ENCODE measurements at places on chromosomes 4 and X.
A peak's percentile ranks its signal among the peaks of the same experiment; 100 is the strongest.

- DNase-seq = no peak
Observed at GRCh38 chr4:17332478-17332877, 179.4 kb downstream of the QDPR start.

GRCh38 chr4:2073808-2074481, 14.8 kb downstream of the NAT8L start:
- no peak for DNase-seq

DNA sequence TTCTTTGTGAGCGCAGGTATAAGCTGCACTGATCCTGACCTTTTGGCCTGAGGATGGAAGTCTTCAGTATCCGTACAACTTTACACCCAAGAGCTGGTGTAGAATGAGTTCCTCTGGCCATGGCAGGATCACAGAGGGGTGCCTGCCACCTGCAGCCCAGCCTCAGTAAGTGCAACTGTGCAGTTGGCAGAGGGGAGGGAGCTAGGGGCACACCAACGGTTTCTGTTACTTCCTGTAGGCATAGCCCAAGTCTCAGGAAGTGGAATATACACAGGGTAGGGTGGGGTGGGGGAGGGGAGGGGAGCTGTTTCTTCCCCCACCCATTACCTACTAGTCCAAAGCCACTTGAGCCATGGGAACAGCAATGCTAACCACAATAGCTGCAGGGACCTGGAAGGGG, 85.4 kb upstream of the GBA3 start:
- DNase-seq = no peak

DNA sequence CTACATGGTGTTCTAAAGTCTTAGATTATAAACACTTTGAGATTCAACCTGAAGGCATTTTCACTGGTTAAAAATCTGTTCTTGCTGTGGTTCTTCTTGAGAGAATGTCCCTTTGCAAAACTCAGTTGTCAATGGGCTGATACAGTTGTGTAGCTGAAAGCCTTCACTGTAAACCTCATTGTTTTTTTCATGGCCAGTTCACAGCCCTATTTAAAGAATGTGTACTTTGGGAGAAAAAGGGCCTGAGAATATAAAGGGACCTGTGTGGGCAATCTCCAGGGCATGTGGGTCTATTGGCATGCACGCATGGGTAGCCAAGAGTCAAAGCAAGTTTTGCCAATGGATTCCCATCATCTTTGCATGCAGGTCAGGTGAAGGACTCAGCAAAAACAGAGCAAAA, 7.8 kb upstream of the MAP7D3 start:
- DNase-seq = no peak

- no peak for DNase-seq
Observed at GRCh38 chr4:3223956-3224748, 24.8 kb upstream of the MSANTD1 start.

- DNase-seq = no peak
Observed at GRCh38 chr4:66572949-66573348, 902.7 kb upstream of the EPHA5 start.

GRCh38 chr4:22736912-22737311, 44.2 kb downstream of the GBA3 start:
- no peak for DNase-seq

DNA sequence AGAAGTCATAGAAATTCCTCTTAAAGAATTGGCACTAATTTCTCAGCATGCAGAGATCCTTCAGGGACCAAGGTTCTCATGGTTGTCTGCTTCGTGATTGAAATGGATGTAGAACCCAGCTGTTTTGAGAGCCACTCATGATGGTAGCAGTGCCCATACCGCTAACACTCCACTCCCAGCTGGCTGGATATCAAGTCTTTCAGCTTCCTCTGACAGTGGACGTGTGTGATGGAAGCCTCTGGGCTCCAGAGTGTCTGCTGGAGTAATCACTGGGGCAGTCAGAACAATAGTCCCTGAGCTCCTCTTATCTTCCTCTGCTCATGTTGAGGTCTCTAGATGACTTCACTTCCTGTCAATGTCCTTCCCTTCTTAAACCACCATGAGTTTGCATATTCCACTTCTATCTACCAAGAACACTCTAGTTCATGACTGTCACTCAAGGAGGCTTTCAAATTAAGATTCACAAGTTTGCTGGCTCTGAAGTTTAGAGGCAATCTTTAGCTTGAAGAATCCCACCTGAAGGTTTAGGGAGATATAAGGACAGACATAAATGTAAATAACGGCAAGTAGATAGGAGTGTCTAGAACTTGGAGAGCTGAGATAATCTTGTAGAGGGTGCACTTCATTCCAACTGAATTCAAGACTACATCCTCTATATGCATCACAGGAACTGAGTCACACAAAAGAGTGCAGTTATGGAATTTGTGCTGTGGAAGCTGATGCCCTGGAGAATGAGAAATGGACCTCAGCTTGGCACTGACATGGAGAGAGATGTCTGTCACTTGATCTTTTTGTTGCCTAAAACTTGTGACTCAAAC, 64.5 kb upstream of the WDR1 start:
- peak; percentile 17 for DNase-seq

GRCh38 chrX:133911825-133912495, 73.4 kb downstream of the GPC3 start:
- no peak for DNase-seq

DNA sequence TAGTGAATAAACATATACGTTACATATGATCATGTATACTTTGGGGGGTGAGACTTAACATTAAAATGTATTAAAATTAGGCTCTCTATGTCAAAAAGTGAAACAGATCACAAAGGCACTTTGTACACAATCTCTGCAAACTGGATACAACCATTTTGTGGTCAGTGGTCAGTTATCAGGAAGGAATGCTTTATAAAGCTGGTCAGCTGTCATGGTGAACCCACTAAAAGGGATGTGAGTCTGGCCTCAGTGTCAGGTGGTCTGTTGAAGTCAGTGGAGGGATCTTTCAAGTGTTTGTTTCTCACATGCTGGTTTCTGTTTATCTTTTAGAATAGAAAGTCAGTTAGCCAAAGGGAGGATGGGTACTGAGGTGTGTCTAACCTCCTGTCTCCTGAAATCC, 875.5 kb upstream of the INTU start:
- DNase-seq = no peak

GRCh38 chrX:30364229-30364628, 55.0 kb upstream of the NR0B1 start:
- DNase-seq = no peak

GRCh38 chr4:120071192-120071795, 4.6 kb upstream of the MAD2L1 start:
- DNase-seq = no peak

DNA sequence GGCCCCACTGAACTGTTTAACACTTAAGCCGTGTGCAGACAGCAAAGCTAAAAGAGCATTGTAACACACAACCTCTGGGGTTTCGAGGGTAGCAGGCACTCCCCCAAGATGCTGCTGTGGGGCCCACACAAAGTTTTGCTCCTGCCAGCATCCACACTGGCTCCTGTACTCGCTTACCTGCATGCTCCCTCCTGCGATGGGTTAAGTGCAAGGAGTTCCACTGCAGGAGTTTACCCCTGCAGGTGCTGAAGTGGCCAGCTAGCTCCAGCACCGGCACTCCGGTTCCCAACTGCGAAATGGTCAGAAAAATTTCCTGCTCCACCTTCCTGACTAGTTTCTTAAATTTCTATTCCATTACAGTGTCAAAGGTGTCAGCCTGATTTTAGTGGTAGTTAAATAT, 443.5 kb downstream of the PCDH10 start:
- DNase-seq = no peak

GRCh38 chr4:131093303-131093702, 1997.4 kb downstream of the C4orf33 start:
- no peak for DNase-seq

DNA sequence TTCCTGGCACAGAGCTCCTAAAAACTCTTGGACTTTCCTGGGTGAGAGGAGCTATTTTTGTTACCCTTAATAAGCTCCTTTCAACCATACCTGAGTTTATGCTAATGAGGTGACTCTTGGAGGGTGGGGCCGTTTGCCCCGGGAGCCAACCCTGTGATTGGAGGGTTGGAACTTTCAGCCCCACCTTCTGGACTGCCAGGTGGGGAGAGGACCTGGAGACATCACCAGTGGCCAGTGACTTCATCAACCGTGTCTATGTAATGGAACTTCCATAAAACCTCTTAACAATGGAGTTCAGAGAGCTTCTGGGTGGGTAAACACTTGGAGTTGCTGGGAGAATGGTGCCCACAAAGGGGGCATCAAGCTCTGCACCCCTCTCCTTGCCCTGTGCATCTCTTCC, 17.9 kb upstream of the ENPP6 start:
- no peak for DNase-seq

GRCh38 chrX:46636223-46636622, 62.7 kb downstream of the CHST7 start:
- DNase-seq = no peak

- DNase-seq = no peak
Observed at GRCh38 chrX:64977830-64978229, 1.6 kb upstream of the ZC4H2 start.

DNA sequence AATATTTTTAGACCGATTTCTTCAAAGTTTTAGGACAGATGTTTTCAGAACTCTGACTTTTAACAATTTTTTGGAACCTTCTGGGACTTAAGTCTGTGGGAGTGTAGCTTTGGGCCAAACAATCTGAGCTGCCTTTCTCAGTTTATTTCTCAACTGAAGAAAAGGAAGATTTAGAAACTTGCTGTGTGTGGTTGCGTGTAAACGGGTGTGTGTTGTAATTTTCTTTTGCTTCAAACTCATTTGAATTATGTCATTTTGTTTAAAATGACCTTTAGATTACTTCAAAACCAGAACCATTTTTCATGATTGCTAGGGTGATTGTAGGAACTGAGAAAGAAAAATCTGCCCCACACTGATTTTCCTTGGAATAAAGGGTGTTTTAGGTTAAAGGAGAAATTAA, 577.7 kb upstream of the GALNTL6 start:
- no peak for DNase-seq

- no peak for DNase-seq
Observed at GRCh38 chr4:163201358-163201757, 34.7 kb upstream of the NAF1 start.

DNA sequence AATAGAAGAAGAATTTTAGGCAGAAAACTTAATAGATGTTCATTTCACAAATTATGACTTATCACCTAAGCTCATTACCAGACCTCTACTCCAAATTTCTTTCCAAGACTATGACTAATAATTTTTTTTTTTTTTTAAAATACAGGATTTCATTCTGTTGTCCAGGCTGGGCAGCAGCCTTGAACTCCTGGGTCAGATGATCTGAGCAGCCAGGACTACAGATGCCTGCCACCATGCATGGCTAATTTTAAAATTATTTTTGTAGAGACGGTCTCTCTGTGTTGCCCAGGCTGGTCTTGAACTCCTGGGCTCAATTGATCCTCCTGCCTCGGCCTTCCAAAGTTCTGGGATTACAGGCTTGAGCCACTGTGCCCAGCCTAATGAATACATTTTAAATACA, 119.2 kb downstream of the ARHGAP10 start:
- no peak for DNase-seq

DNA sequence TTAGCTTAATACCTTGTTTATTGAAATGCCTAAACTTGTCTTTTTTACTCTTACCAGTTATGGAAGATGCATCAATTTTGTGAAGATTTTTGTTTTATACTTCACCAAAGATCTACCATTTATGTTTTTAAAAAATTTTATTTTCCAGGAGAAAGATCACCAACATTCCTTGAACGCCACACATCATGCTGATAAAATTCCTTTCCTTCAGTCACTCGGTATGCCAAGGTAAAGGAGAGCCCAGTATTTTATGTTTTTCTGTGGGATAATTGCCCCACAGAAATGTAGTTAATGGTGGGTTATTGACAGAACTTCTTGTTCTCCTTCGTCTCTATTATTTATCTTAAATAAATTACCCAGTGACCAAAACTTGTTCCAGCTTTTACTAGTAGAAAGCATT, 217.0 kb downstream of the GC start:
- no peak for DNase-seq

GRCh38 chrX:21973321-21974010, 33.0 kb downstream of the SMS start:
- no peak for DNase-seq

GRCh38 chrX:148459343-148459742, 41.1 kb upstream of the AFF2 start:
- no peak for DNase-seq

- peak; percentile 18 for DNase-seq
Observed at GRCh38 chr4:103498161-103499070, 221.4 kb downstream of the TACR3 start.

- no peak for DNase-seq
Observed at GRCh38 chr4:171644430-171645057, 168.7 kb upstream of the GALNTL6 start.

GRCh38 chrX:120790118-120790517, 85.5 kb downstream of the CT47B1 start:
- peak; percentile 10 for DNase-seq

GRCh38 chr4:46211406-46211805, 87.6 kb upstream of the GABRG1 start:
- DNase-seq = no peak

GRCh38 chrX:1249101-1249887, 19.3 kb upstream of the CSF2RA start:
- DNase-seq = no peak

DNA sequence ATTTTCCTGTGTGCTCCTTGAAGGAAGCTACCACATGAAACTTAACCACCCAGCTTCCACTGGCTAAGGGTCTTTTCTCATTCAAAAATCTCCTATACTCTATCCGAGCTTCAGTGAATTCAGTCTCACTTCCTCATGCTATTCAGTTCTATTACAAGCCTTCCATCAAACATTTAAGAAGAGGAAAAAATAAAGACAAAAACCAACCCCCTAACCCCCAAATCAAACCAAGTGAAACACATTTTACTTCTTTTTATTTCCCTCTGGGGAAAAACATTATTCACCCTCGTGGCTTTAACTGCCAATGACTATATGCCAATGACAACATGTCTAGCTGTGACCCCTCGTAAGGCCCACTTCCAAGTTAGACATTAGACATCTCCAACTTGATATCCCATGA, 16.2 kb upstream of the WDR19 start:
- DNase-seq = no peak

DNA sequence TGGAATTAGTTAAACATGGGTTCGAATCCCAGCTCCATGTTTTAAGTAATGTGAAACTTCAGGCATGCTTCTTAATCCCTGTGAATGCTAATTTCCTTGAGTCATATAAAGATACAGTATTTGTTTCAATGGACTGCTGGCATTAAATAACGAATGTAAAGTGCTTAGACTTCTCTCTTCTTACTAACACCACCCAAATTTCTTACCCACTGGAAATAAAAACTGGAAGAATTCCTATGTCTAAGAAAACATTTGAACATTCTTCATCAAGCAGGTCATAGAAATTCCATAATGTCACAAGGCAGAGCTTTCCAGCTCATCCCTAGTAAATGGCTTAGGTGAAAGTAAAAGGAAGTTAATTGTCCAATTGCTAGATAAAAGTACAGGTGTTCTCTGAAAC, 172.5 kb downstream of the ANK2 start:
- no peak for DNase-seq

GRCh38 chr4:139664442-139664841, 1.2 kb upstream of the MGST2 start:
- DNase-seq = no peak

- no peak for DNase-seq
Observed at GRCh38 chrX:29488919-29489318, 726.4 kb upstream of the MAGEB2 start.

DNA sequence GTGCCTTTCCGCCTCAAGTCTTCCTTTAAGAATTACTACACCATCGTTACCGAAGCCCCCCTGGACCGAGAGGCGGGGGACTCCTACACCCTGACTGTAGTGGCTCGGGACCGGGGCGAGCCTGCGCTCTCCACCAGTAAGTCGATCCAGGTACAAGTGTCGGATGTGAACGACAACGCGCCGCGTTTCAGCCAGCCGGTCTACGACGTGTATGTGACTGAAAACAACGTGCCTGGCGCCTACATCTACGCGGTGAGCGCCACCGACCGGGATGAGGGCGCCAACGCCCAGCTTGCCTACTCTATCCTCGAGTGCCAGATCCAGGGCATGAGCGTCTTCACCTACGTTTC, 2.2 kb downstream of the PCDH10 start:
- peak; percentile 6 for DNase-seq
